Femur (tissue), 1 donor: ENCODE measurements at places on chromosomes 11 and 22.

- DNase-seq: no peak
These were observed 49.6 kb upstream of the EED start for GRCh38 chr11:86194998-86195397.

DNA sequence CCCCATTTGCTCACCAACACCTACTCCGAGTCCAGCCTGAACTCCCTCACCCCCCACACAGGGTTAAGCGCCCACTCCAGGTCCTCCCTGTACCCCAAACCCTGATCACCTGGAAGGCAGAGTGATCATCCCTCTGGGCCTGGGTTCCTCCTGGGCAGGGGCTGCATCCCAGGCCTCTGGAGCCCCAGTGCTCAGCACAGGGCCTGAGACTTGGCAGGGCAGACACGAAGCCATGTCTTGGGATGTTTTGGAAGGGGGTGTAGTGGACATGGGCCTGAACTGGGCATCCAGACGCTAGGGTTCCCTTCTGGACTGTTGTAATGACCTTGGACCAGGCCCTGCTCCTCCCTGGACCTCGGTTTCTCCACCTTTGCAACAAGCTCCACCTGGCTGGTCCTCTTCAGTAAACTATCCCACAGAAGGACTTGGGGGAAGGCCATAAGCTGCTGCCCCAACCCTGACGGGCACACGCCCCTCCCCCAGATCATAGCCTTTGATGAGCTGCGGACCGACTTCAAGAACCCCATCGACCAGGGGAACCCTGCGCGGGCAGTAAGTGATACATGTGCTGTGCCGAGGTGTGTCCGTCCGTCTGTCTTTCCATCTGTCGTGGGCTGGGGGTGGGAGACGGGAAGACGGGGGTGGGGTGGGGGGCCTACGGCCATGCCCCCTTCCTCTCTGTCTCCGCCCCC is 3.9 kb downstream of the CNIH2 start:
- DNase-seq: no peak

- DNase-seq: no peak
These were observed 2.3 kb upstream of the RHOD start for GRCh38 chr11:67054346-67054835.

- DNase-seq: no peak
These were observed 315.5 kb downstream of the FAT3 start for GRCh38 chr11:92540096-92540495.

DNA sequence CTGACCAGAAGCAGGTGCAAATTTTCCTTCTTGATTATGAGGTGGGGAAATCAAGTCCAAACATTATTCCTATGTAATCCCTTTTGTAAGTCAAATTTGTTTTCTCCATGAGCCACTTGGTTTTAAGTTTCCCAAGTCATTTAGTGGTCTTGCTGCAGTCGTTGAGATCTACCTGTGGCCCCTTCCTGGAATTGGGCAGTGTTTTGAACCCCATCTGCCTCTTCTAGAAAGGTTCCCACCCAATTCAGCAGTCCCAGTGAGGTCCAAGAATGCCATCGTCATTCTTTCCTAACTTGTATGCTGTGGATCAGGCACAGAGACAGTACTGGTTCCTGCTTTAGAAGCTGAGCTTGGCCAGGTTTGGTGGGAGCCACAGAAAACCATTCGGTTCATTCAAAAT is 77.8 kb upstream of the GNAZ start:
- no peak for DNase-seq

- DNase-seq: no peak
These were observed at the start of gene MIAT for GRCh38 chr22:26656891-26657851. MIAT (plus strand) TSS chr22:26657588.

DNA sequence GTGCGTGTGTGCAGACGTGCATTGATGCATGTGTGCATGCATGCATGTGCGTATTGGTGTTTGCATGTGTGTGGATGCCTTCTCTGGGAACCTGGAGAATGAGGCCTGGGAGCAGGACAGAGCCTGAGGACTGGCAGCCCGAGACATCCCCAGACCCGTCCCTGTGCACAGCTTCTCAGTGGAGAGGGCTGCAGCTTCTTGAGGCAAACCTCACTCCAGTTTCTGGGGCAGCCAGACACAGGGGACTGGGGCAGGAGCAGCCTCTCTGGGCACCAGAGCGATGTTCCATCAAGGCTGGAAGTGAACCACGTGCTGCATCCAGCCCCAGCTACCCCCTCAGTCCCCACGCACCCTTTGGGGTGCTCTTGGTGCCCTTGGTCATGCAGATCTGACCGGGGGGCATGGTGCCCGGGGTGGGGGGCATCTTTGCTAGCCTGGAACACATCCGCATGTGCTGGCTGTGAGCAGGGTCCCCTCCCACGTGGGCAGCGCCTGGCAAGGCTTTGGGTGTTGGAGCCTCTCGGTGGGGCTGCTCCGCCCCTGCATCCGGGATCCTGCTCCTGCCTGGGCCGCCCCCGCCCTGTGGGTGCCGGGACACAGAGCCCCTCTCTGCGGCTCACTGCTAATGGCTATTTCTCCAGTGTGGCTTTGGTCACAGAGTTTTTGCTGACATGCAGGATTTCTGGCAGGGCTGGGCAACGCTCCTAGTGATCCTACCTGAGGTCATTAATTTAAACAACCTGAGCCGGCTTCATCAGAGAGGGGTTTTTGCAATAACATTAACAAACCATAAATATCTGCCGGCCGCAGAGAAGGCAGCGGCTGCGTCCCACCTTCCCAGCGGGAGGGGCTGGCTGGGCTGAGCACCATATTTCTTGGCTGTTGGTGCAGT is 434.7 kb downstream of the TBC1D22A start:
- peak; percentile 25 for DNase-seq

DNA sequence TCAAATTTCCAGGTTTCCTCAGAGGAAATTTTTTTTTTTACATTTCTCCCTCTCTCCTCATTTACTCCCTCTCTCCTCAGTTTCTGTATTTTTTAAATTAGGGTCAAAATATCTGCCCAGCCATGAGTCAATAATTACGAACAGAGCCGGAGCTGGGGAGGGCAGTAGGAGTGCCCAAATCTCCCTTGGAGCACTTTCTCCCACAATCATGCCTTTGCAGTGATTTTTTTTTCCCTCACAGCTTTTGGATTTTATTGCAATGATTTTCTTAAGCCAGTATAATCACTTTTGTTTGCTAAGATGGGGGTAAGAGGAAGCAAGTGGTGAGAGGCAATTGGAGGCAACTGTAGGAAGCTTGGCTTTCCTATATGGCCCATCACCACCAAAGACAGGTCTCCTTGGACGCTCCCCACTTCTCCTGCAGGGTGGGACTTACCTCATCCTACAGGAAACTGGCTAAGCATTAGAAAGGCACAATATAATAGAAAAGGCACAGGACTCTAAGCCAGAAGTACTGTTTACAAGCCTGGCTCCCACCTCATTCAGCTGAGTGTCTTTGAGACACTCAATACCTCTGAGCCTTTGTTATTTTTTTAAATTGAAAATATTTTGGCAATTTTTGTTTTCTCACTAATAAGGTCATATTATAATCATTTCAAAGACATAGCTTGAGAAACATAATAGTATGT is 192.6 kb upstream of the PITPNB start:
- DNase-seq: no peak

- DNase-seq: peak; percentile 46
These were observed 2.5 kb downstream of the USP2 start for GRCh38 chr11:119378851-119379465.

DNA sequence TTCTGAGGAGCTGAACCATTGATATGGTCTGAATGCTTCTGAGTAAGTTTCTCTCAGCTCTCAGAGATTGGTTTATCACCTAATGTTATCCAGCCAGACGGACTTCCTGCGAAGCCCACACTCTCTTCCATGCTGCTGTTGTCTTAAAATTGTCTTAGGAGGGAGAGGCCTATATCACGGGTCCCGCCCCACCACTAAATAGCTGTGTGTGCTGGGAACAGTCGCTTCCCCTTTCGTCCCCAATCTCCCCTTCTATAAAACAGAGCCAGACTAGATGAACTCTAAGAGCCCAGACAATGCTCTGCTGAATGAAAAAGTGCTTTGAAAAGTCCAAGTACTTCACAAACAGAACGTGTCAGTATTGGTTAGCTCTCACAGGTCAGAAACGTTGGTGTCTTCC is 81.4 kb upstream of the AKIP1 start:
- DNase-seq: no peak

DNA sequence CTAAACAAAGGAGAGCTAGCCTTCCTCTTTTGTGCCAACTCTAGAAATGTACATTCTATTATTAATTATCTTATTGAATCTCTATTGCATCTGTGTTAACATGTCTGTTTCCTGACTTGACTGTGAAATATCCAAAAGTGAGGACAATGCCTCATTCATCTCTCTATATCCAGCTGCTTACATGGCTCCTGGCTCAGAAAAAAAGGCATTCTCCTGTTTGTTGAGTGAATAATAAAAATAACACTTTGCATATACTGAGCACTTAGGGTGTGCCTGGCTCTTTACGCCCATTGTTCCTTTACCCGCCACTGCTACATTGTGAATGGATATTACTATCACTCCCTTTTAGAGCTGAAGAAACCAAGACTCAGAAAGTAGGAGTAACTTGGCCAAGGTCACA is 19.9 kb downstream of the NRXN2 start:
- DNase-seq: no peak

- DNase-seq: no peak
These were observed 50.8 kb downstream of the STK33 start for GRCh38 chr11:8543278-8543677.

DNA sequence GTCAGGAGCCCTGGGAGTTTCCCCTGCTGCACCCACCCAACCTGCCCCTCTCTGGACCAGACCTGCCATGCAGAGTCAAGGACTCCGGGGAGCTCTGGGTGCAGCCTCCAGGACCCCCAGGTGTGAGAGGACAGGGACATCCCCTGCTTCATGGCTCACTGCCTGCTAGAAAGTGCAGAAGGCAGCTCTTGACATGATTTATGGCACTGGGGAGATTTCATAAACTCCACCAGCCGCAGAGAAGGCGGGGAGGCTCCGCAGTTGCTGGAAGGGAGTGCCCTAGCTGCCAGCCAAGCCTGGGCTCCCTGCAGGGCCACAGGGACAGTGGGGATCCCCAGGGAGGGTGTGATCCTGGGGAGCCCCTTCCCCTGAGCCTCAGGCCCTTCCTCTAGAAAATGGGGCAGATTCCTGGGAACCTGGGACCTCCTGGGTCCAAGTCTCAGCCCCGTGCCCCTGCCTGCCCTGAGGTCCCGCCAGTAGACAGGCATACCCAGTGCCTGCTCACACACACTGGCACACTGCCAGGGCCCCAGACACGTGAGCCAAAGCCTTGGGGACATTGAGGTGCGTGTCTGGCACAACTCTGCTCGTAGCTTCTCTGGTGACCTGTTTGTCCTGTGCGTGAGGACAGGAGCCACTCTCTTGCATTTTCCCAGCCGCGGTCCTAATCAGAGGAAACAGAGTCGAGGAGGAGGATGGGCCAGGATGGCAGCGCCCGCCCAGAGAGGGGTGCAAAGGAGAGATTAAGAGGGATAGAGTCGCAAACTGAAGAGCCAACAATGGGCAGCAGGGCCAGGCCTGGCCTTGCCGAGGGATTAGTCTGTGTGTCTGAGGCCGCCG is 13.8 kb downstream of the CABP7 start:
- no peak for DNase-seq

DNA sequence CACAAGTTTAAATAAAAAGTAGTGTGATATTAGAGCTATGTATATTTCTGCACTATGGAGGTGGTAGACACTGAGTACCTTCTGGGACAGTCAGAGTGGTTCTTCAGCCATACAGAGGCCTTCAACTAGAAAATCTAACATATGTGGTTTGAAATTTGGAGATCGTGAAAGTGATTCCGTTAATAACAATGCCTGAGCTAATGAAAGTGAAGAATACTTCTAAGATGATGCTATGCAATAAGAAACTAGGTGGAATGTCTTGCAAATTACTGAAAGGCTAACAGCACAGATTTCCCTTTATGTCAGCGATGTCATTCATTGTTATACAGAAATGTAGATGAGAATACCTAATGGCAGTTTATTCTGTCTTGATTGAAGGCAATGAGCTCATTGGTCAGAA is 1984.7 kb upstream of the RAG2 start:
- no peak for DNase-seq

- DNase-seq: no peak
These were observed 218.3 kb upstream of the CTSC start for GRCh38 chr11:88555829-88556202.

GRCh38 chr11:128715691-128716561 is 22.1 kb downstream of the FLI1 start:
- no peak for DNase-seq

DNA sequence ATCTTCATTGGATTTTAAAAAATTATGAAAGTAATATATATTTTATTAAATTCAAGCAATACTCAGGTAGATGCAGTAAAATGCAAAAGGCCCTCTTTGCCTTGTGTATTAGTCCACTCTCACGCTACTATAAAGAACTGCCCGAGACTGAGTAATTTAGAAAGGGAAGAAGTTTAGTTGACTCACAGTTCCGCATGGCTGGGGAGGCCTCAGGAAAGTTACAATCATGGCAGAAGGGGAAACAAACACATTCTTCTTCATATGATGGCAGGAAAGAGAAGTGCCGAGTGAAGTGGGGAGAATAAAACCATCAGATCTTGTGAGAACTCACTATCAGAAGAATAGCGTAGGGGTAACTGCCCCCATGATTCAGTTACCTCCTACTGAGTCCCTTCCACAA is 130.8 kb downstream of the HIPK3 start:
- DNase-seq: no peak

GRCh38 chr11:100003985-100004384 is 683.1 kb upstream of the ARHGAP42 start:
- no peak for DNase-seq

DNA sequence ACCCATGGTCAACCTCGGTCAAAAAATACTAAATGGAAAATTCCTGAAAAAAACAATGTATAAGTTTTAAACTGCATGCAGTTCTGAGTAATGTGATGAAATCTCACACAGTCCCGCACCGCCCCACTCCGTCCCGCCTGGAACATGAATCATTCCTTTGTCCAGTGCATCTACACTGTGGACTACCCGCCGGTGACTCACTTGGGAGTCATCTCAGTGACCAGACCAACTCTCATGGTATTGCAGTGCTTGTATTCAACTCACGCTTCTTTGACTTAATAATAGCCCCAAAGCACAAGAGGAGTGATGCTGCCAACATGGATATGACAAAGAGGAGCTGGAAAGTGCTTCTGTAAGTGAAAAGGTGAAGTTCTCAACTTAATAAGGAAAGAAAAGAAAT is 48.8 kb downstream of the ARHGAP32 start:
- peak; percentile 64 for DNase-seq

- peak; percentile 3 for DNase-seq
These were observed 378.3 kb downstream of the BRD1 start for GRCh38 chr22:49449377-49449776.

DNA sequence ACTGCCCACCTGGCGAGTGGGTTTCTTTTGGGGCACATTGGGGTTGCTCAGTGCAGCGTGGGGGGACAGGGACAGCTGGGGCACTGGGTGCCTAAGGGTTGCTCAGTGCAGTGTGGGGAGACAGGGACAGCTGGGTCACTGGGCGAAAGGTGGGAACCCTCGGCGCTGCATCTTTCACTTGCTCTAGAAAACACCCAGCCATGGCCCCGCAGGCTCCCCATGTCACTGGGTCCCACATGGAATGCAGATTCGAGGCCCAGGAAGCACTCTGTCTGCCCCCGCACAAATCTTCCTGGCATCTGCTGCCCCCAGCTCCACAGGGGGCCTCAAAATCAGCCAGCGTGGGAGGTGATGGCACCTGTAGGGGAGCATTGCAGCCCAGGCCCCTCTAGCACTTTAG is 229.3 kb downstream of the BRD1 start:
- no peak for DNase-seq

- no peak for DNase-seq
These were observed 423.7 kb downstream of the BRD1 start for GRCh38 chr22:49404020-49404419.
